Cardiac muscle cell (in vitro differentiated cells and primary cell): ENCODE measurements at places on chromosomes 4 and X. TPM values are rescaled to one million over a fixed set of nuclear protein-coding genes. Genes with fewer than 3 reads are reported as not detected.

EDA gene
- 2.1 and 2.7 TPM in 2 replicates for total RNA-seq

CT55 gene
- total RNA-seq: not detected in 2 replicates

RXFP1 gene
- total RNA-seq: not detected in 2 replicates

SUPT20HL1 gene
- total RNA-seq: 0.04 TPM in 1 of 2 replicates, not detected in the other

SYNPO2 gene
- 35.6 and 43.5 TPM in 2 replicates for total RNA-seq

ARSH gene
- not detected in 2 replicates for total RNA-seq

KIF4A gene
- total RNA-seq: 3.5 and 25.1 TPM in 2 replicates

DSPP gene
- not detected in 2 replicates for total RNA-seq

CCDC110 gene
- total RNA-seq: 0.42 and 3.1 TPM in 2 replicates

XAGE1A gene
- not detected in 2 replicates for total RNA-seq

EREG gene
- total RNA-seq: not detected in 2 replicates

GAB3 gene
- 0.45 and 0.60 TPM in 2 replicates for total RNA-seq

PPP1R2C gene
- not detected in 2 replicates for total RNA-seq

PABPC5 gene
- total RNA-seq: 8.8 and 10.3 TPM in 2 replicates

CD99 gene
- total RNA-seq: 361 and 474 TPM in 2 replicates

PCDH18 gene
- total RNA-seq: 6.6 and 9.8 TPM in 2 replicates

PNMA6F gene
- total RNA-seq: not detected in 2 replicates

DRP2 gene
- 1.1 and 1.3 TPM in 2 replicates for total RNA-seq

NPFFR2 gene
- total RNA-seq: 12.4 and 13.5 TPM in 2 replicates

NDST3 gene
- total RNA-seq: 0.18 and 0.24 TPM in 2 replicates
